Right atrium auricular region (tissue), 2 donors: ENCODE measurements at places on chromosomes 3 and 15. TPM values are rescaled to one million over a fixed set of nuclear protein-coding genes. Genes with fewer than 3 reads are reported as not detected.

DNA sequence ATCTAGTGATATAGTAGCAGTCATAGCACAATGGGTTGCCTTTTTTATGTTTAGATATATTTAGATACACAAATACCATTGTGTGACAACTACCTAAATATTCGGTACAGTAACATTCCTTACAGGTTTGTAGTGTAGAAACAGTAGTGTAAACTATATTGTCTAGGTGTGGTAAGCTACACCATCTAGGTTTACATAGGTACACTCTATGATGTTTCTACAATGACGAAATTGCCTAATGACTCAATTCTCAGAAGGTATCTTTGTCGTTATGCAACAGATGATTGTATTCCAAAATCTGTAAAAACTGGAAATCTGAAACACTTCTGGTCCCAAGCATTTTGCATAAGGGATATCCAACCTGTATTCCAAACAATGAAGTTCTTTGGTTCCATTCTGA lies 24.3 kb downstream of the PLOD2 start:
- DNase-seq = no peak

- no peak for DNase-seq
Observed at GRCh38 chr3:183782576-183783276, 42.7 kb downstream of the MAP6D1 start.

DNA sequence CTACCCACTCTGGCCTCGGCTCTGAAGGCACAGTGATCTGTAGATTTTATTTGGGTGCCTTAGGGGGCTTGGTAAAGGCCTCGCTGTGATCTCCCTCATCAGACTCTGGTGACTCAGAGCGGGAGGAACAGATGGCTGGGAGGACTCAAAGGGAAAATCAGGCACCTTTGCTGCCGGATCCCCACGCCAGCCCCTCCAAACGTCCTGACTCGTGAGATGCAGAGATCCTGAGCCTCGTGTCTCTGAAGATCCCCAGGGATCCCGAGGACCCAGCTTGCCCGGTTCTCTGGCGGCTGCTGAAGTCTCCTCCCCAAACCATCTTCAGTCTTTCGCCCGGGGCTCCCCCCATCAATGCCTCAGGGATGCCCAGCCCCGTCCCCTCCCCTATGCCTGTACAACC lies 32.8 kb downstream of the MUC20 start:
- DNase-seq = no peak

DNA sequence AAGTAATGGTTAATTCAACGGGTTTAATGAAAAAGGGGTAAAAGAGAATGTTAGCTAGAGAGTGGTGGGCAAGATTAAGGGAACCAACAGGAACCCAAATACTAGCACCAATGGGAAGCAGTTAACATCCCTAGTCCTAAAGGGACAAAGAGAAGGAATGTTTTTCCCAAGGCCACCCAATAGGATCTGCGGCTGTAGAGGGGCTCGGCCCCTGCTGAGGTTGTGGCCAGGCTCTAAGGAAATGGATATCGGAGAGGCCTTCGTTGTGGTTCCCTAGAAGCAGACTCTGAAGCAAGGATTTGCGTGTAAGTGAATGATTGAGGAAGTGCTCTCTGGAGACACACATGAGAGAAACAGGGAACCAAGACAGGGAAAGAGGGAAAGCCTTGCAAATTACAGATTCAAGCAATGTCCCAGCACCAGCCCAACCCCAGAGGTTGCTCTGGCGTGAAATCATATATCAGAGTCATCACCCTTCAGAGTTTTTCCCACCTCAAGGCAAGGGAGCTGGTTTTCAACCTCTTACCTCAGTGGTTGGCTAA lies 83.6 kb upstream of the TNIK start:
- no peak for DNase-seq

- peak; percentile 83 for DNase-seq
Observed at GRCh38 chr3:44648564-44649229, at the start of gene ZNF35. Gene ZNF35 (plus strand): TSS chr3:44648732. CDS start chr3:44651068, 2,336 bp downstream.

DNA sequence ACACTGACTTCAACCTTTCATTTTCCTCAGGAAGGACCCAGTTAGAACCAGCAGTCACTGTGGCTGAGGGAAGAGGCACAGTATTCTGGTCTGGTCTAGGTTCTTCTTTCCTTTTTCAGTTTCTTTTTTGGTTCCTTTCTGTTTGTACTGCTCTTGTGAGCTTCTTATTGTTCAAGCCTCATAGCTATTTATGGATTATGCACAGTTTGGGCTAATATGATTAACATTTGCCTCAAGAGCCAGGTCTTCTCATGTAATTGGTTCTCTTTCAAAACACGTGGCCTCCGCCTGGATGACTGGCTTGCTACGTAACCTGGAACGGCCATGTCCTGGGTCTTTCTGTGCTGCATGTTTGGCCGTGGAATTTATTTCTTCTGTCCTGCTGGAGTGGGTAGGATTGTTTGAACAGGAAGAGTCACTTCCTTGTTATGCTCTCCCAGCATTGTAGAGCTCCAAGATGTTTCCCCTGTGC lies 43.3 kb downstream of the RBMS3 start:
- peak; percentile 68 for DNase-seq

GRCh38 chr3:10973046-10973595 lies 19.4 kb upstream of the SLC6A1 start:
- DNase-seq = no peak

DNA sequence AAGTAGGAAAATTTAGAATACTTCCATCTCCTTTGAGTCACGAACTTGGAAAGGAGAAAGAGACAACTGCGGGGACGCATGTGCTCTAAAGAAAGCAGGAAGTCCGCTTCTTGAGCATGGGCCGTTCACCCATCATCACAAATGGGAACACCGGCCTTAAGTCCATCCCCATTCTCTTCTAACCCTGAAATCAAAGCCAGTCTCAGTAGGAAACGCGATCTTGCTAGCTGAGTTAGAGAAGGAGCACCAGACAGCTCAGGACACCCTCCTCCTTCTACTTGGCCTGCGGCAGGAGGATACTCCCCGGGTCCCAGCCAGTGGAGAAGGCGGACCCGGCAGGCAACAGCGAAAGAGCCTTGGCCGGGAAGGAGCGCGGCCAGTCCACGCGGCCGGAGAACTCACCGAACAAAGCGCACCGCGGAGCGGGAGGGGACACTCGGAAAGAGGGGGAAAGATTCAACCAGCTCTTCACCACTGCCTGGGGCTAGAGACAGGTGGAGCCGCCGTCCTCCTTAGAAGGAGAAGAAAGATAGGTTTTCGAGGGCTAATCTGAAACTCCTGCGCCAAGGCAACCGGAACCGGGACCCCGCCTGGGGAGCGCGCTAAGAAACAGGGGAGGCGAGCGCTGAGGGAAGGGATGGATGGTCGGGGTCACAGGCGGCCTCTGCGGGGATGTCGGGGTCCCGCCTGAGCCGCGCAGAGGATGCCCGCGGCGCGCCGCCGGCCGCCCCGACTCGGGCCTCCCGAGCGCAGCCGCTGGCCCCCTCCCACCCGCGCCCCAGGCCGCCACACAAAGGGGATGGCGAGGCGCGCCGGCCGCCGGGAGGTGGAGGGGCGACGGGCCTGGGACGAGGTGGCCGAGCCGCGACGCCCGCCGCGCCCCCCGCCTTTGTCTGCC lies 818 bp downstream of the SLC4A7 start:
- DNase-seq = peak; percentile 76

GRCh38 chr3:5498981-5499380 lies 311.5 kb downstream of the EDEM1 start:
- no peak for DNase-seq

GRCh38 chr3:166388321-166388720 lies 551.1 kb upstream of the BCHE start:
- DNase-seq = no peak

- DNase-seq = no peak
Observed at GRCh38 chr3:194570898-194571297, 62.3 kb downstream of the TMEM44 start.

GRCh38 chr3:55333046-55333445 lies 154.1 kb downstream of the WNT5A start:
- no peak for DNase-seq

DNA sequence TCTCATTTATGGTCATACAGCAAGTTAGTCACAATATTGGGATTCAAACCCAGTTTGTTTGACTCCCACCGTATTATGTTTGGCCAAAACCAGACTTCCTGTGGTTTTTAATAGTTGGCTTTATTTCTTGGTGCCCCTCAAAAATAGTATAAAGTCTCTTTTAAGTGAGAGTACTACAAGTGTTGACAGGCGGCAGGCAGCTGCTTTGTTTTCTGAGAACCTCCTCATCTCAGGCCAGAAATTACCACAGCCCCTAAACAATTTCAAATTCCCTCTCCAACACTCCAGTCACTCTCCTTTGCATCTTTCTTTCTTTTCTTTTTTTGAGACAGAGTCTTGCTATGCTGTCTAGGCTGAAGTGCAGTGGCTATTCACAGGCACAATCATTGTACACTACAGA lies 121.5 kb downstream of the POLR2M start:
- DNase-seq = no peak

DNA sequence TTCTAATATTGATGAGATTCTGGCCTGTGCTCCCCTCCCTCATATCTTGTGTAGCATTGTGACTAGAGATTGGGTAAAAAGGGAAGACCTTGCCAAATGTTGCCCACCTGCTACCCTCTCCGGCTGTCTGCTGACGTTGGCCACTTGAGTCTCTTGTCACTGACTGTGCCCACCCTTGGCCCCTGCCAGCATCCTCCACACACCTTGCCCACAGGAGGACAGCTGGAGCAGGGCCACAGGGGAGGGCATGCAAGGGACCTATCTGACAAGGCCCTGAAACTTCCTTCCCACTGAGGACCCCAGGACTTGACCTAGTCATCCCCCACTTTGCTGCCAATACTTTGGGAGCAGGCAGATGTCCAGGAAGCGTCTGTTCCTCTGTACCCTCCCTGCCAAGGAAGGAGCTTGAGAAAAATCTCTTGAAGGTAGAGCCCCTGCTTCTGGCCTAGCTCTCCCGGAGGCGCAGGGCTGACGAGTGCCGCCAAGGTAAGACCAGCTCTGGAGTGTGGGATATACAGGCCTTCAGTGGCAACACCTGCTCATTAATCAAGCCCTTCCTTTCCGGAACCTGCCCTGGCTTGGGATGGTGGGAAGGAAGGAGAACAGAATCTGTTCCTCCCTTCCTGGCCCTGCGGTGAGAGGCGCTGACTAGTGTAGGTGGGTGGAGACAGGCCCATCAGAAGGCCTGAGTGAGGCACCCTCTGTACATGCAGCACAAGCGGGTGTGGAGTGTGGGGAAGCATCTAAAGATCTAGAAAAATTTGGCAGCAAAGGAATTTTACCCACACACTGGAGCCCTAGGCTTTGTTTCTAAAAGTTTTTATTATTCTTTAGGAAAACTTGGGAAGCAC lies 4.9 kb upstream of the PAK6 start:
- no peak for DNase-seq

DNA sequence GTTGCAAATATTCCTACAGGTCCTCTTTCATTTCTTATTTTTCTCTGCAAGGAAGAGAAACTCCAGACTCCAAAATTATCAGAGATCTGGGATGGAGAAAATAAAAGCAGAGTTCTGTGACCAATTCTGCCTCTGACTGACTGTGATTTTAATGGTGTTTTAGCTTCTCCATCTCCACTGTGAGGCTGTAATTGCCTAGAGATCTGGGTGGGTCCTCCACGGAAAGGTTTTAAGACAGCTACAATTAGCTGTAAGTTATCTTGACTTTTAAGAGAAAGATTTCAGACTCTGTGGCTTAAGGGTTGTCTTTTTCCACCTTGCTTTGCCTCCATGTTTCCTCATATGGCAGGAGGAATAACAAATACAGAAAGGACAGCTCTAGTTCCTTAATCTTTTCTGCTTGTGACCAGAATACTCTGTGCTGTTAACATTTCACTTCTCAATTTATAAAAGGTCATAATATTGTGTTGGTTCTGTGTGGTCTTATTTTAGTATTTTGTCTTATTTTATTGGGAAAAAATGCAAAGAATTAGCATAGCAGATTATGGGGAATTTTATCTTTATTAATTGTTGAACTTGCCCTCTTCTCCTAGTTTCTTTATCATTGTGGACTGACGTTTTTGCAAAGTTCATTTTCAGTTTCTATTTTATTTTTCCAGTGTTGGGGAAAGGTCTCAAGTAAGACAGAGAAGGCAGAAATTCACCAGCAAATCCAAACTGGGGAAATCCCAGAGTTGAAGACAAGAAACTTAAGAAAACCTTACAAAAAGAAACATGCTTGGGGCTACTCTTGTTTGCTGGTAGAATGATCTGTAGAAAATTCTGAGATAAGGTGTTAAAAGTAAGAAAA lies 157.9 kb downstream of the RAP2B start:
- no peak for DNase-seq

- no peak for DNase-seq
Observed at GRCh38 chr3:32412887-32413286, 21.2 kb downstream of the CMTM7 start.

GRCh38 chr15:63833021-63833696 lies 589 bp downstream of the HERC1 start:
- no peak for DNase-seq

DNA sequence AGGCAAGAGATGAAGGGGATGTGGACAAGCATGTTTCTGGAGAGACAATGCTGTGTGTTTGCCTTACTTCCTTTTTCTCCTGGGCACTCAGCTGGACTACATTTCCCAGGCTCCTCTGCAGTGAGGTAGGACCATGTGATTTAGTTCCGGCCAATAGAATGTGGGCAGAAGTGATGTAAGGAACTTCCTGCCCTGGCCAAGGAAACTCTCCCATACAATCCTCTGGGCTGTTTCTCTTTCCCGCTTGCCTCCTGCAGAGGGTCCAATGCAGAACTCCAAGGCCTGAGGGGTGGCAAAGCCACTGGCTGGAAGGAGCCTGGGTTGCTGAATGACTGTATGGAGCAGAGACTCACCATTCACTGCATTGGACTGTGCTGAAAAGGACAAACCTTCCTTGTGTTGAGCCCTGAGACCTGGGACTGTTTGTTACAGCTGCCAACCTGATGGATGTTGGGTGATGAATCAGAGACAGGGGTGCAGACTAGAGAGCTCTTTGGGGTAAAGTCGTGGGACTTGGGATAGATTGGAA lies 82.7 kb upstream of the SLC6A6 start:
- no peak for DNase-seq

DNA sequence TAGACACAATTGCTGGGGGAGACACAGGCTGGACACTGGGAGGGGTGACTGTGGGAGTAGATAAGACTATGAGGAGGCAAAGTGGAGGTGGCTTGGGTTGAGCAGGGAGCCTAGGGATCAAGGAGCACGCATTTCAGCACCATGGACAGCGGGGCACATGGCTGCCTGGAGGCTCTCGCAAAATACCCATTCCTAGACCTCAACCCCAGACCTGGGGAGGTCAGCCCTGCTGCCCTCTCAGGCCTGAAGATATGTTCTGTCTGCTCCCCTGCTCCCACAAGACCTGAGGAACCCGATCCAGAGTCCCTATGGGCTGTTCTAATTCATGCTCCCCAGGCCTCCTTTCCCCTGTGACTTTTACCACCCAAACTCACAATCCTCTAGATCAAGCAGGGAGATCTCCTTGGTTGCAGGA lies 16.0 kb upstream of the CPEB1 start:
- DNase-seq = no peak

GRCh38 chr3:49601358-49602048 lies 47.2 kb downstream of the BSN start:
- DNase-seq = no peak

- no peak for DNase-seq
Observed at GRCh38 chr3:106013971-106014370, 145.2 kb upstream of the CBLB start.

Gene P2RY12
- total RNA-seq = 1.5 TPM

Gene LRRC49
- 23.4 TPM for total RNA-seq

Gene GREM1
- 0.43 TPM for total RNA-seq

Gene SHC4
- total RNA-seq = 4.9 TPM

Gene GOLGA6L10
- total RNA-seq = 0.35 TPM

Gene SPESP1
- 7.2 TPM for total RNA-seq

Gene KLHL40
- total RNA-seq = 0.15 TPM
